ENCODE measurements at places on chromosomes 1 and 21.
A peak's percentile ranks its signal among the peaks of the same experiment; 100 is the strongest.

- no peak for DNase-seq
Measured at GRCh38 chr1:224673141-224673540, 57.0 kb downstream of the CNIH3 start.

GRCh38 chr21:26423511-26423910 lies 149.6 kb downstream of the CYYR1 start:
- no peak for DNase-seq

GRCh38 chr1:54415991-54416390 lies 9.8 kb upstream of the SSBP3 start:
- no peak for DNase-seq

GRCh38 chr1:85275701-85276214 lies 674 bp downstream of the BCL10 start:
- no peak for DNase-seq

- no peak for DNase-seq
Measured at GRCh38 chr1:244901400-244902015, 37.2 kb upstream of the HNRNPU start.

DNA sequence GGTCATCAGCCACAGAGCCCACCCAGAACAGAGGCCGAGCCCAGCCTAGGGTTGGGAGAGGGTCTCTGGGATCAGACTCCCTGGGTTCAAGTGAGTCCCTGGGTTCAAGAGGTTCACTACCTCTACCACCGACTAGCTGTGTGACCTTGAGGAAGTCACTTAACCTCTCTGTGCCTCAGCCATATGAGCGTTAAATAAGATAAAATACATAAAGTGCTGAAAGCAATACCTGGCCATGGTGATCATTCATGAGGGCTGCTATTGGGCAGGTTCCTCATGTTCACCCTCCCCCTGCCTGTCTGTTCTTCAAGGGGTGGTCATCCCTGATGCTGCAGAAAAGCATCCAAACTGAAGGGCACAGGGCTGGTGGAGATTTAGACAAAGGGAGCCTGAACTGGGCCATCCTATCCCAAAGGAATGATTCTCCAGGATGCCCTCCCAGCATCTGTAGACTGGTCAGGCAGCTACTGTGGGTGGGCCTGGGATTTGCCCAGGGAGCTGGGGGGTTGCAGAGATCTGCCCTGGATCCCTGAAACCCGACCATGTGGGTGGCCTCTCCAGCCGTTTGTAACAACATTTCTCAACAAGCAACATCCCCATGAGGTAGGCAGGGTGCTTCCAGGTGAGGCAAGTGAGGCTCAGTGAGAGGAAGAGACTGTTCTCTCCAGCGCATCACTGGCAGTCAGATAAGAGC lies 196.6 kb downstream of the MATN1 start:
- DNase-seq = no peak

DNA sequence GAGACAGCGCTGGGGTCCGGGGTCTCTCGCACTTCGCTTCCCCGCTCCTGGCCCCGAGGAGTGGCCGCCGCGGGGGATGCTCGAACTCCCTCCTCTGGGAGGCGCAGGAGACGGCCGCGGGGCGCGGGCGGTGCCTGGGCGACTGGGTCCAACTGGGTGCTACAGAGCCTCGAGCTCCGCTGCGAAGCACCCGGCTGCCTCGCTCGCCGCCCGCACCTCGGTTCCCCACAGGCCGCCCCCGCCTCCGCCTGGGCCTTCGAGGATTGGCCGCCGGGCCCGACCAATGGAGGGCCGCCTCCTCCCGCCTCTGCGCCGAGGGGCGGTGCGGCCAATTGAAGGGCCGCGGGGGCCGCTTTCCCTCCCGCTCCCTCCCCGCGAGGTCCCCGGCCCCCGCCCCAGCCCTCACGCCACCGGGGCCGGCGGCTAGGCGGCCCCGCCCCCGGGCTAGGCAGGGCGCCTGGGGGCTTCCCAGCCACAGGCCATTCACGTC lies at the start of gene CNN3:
TSS of gene CNN3 (minus strand) at position 196 of the 490 bp plus-strand sequence. CDS start 216 bp downstream, outside the sequence.
- peak; percentile 53 for DNase-seq

DNA sequence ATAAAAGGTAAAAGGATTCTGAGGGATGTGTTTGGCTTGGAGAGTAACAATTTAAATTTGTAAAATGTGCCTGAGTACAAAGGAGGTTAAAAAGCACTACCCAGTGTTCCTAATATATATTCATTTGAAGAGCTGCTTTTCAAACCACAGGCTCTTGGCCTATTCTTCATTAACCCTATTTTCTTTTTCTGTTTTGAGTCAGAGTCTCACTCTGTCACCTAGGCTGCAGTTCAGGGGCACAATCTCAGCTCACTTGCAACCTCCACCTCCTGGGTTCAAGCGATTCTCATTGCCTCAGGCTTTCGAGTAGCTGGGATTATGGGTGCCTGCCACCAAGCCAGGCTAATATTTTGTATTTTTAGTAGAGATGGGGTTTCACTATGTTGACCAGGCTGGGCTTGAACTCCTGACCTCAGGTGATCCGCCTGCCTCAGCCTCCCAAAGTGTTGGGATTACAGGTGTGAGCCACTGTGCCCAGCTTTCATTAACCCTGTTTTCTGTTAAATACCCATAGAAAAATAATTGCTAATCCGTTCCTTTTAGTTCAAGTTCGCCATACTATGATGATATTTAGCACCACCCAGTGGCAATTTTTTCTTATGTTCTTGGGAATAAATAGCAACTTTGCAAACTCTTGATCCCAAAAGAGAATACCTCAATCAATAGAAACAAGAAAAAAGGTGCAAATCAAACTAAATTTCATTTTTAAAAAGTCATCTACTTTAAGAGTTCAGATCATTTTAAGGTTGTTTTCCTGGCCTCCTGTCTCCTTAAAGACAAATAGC lies 30.5 kb downstream of the ZBTB8OS start:
- DNase-seq = no peak

DNA sequence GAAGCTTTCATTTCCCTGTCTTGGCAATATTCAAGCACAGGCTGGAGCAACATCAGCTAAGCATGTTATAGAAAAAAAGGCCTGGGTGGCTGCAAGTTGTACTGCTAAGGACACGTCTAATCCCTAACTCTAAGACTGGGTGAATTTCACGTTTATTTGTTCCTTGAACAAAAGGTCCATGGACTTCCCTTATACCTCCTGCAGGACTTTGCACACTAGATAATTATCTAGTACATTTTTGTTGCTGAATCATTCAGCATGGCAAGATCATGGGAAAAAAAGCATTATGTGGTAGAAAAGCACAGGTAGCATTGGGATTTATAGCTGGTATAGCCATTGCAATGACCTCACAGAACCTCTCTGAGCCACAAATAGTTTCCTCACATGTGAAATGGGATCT lies 130.7 kb upstream of the DMRTA2 start:
- no peak for DNase-seq

DNA sequence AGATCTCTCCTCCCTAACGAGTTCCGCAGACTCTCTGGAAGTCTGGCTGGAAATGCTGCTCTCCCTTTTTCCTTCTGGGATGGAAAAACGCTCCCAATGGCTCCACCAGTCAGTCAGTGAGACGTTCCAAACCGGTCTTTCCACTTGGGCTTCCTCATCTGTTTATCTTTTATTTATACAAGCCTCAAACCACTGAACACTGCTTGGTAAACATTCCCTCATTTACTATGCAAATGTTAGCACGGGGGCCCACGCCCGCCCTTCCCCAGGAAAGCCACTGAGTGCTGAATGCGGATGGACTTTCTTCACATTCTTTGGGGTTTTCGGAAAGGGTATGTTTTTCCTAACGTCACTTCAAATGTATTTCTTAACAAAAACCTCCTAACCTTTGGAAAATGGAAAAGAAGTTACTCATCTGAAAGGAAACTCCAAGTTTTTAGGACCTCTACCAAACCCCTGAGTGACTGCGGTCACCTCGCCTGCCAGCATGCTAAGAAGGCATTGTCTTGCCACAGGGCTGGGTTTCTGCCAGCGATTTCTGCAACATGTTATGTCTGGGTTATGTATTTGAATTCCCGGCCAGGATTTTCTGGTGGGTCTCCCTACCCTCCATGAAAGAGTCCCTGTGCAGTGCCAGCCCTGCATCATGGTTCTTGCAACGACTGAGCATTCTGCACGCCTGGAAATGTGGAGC lies 14.0 kb upstream of the UMODL1 start:
- DNase-seq = no peak

All from NCI-H1436 treated with DMSO at 0.1 percent for 48 hours (cell line).